ENCODE measurements at places on chromosomes 6 and 20. TPM values are rescaled to one million over a fixed set of nuclear protein-coding genes. Genes with fewer than 3 reads are reported as not detected.

The SAMD3 gene
- not detected for total RNA-seq

The CDH26 gene
- total RNA-seq, result 0.62 TPM

The OR2B6 gene
- not detected for total RNA-seq

The TMEM170B gene
- 8.6 TPM for total RNA-seq

The DCDC2 gene
- total RNA-seq, result 0.15 TPM

The SLPI gene
- total RNA-seq, result 65.3 TPM

The TOX2 gene
- total RNA-seq, result 33.4 TPM

The SNX21 gene
- total RNA-seq, result 47.9 TPM

The ARFGEF3 gene
- total RNA-seq, result 1.3 TPM

The TM9SF4 gene
- 24.4 TPM for total RNA-seq

The ZNF343 gene
- 12.9 TPM for total RNA-seq

The OR2H1 gene
- not detected for total RNA-seq

Data from gastroesophageal sphincter (tissue), 4 donors.